Stimulated activated CD4-positive, alpha-beta T cell treated with anti-CD3 and anti-CD28 coated beads, Interleukin-1b, Interleukin-23, amount 100 ng/mL, for 1 hour (primary cell): ENCODE measurements at places on chromosomes 13 and 19.

- no peak for DNase-seq
Observed at GRCh38 chr19:1213391-1214286, 8.1 kb downstream of the STK11 start.

GRCh38 chr13:90321281-90321931 is 1026.1 kb upstream of the MIR17HG start:
- DNase-seq, result no peak

- no peak for DNase-seq
Observed at GRCh38 chr19:19205416-19206410, 2.5 kb upstream of the NR2C2AP start.

DNA sequence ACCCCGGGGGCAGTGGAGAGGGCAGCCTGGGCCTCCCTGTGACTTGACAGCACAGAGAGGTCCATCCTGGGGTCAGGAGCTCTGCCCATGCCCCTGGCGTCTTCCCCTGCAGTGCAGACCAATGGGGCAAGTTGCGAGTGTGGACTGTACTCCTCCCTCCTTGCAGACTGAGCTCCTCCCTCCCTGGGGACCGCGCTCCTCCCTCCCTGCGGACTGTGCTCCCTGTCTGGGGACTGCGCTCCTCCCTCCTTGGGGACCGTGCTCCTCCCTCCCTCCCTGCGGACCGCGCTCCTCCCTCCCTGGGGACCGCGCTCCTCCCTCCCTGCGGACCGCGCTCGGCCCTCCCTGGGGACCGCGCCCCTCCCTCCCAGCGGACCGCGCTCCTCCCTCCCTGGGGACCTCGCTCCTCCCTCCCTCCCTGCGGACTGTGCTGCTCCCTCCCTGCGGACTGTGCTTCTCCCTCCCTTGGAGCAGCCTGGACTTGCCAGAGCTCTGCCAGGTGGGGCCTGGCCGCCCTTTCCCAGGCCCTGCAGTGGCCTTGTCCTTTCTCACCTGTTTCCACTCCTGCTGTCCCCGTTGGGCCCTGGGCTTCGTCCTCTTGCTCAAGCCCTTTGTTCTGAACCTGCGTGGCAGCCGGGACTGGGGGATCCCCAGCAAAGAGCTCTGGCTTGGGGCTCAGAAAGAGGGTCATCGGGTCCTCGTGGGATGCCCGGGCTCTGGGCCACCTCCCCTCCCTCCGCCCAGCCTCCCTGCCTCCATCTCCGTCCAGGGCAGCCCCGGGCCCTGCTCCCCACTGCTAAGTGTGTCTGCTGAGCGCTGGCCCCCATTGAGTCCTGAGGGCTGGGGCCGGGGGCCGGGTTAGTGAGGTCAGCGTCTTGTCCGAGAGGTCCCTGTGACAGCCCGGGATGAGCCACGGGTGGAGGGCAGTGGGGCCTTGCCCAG is 6.8 kb downstream of the GAMT start:
- DNase-seq, result no peak

DNA sequence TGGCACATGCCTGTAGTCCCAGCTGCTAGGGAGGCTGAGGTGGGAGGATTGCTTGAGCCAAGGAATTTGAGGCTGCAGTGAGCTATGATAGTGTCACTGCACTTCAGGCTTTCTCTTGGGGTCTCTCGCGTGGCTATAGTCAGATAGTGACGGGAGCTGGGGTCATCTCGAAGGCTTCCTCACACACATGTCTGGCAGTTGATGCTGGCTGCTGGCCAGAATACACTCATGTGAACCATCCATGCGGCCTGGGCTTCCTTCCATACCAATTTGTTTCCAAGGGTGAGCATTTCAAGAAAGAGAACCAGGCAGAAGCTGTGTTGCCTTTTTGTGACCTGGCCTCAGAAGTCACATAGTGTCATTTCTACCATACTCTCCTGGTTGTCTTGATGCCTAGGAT is 26.4 kb downstream of the LEUTX start:
- no peak for DNase-seq

GRCh38 chr19:45047188-45047797 is 8.4 kb downstream of the CLASRP start:
- no peak for DNase-seq

DNA sequence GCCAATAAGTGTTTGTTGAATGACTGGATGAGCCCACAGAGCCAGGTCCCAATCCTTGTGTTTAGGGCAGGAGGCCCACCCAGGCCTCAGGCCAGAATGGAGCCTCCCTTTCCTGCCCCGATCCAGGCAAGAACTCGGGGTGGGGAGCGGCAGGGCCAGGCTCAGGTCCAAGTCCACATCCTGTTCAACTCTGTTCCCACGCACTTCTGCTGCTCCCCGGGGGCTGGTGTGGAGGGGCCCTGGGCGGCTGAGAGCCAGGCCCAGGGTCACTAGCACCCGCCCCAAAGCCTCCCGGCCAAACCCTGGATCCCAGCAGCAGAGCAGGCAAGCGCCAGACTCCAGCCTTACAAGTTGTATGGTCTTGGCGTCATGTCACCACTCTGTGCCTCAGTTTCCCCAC is 8.0 kb downstream of the ANGPTL8 start:
- DNase-seq, result no peak

GRCh38 chr13:101109005-101109404 is 307.3 kb downstream of the NALCN start:
- DNase-seq, result no peak

DNA sequence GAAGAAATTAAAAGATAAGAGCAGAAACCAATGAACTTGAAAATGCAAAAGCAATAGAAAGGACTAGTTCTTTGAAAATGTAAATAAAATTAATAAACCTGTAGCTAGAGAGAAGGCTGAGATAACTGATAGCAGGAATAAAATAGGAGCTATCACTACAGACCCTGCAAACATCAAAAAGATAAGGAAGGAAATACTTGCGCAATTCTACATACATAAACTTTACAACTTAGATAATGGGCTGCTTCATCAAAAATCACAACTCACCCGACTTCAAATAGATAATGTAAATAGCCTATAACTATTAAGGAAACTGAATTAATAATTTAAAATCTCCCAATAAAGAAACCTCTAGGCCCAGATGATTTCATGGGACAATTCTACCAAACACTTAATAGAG is 3.5 kb upstream of the ATP4B start:
- DNase-seq, result no peak

GRCh38 chr13:110331362-110331761 is 24.3 kb downstream of the COL4A2 start:
- DNase-seq, result no peak

DNA sequence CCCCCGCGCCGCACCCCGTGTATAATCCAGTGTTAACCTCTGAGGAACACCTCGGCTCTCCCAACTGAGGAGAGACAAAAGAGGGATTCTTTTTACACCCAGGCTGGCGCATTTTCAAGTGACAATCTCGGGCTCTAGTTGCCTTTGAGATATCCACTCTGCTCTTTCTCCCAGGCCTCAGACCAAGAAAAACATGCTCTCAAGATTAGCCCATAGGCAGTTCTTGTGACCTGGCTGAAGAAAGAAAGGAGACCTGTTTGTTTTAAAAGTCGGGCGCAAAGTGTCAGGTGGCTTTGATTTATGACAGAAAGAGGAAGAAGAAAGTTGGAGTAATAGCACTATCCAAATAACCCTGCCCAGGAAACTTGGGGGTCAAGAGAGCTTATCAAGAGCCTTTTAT is 27.3 kb downstream of the SHISA2 start:
- DNase-seq, result no peak

GRCh38 chr19:38400361-38400760 is 2.5 kb upstream of the FAM98C start:
- no peak for DNase-seq

DNA sequence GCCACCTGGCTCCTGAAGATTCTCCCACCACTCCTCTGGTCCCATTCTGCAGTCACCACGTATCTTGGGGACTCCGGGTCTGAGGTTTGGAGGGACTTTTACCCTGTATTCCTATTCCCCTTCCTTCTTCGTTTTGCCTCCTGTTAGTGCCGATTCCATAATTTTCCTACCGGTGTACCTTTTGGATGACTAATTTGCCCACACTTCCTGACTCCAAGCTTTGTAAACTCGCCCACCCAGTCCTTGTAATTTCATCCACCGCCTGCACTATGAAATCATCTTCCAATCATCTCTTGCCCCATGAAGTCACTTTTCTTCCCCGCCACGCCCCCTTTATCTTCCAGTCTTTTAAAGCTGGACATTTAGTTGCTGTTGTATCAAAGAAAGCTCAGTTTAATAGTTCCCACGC is 572 bp downstream of the UCHL3 start:
- DNase-seq, result no peak

DNA sequence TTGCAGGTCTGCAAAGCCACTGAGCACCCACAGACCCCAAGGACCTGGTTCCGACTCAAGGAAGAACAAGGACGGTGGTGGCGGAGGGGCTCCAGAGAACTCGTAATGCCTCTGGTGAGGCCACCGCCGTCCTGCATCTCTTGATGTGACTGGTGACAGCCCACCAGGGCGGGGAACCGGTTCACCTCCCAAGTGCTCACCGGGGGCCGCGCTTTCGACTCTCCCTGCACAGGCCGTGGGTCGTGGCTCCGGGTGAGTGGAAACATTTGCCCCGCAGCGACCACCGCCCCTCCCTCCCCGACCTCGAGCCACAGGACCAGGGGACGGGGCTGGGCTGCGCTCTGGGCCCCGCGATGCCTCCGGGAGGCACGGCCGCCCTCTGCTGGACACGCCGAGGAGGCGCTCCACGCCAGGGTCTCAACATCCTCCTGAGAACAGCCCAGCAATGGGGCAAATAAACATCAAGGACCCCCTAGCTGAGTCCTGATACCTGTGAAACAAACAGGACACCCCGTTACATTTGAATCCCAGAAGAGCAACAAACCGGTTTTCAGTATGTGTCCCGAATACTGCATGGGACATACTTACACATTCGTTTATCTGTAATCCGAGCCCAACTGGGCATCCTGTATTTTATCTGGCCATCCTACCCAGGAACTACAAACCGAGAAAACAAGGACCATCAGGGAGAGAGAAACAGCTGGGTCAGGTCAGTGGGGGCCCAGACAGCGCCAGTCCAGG is 3.9 kb upstream of the PLPP2 start:
- no peak for DNase-seq

- DNase-seq, result no peak
Observed at GRCh38 chr13:30850204-30850866, 55.7 kb upstream of the MEDAG start.

GRCh38 chr13:72150502-72150901 is 283.5 kb upstream of the DACH1 start:
- DNase-seq, result no peak

- no peak for DNase-seq
Observed at GRCh38 chr13:82822935-82823334, 1059.3 kb downstream of the SLITRK1 start.

GRCh38 chr19:35741203-35741515 is 1.1 kb downstream of the IGFLR1 start:
- no peak for DNase-seq
